Occipital lobe (tissue), 3 donors: ENCODE measurements at places on chromosomes 4 and X. TPM values are rescaled to one million over a fixed set of nuclear protein-coding genes. Genes with fewer than 3 reads are reported as not detected.

- DNase-seq: no peak
Observed at GRCh38 chr4:180398564-180398963, 1844.6 kb upstream of the TENM3 start.

UPF3B gene
- 3.0 TPM for total RNA-seq

GRCh38 chr4:118177126-118177525, 142.8 kb downstream of the NDST3 start:
- DNase-seq: no peak

DNA sequence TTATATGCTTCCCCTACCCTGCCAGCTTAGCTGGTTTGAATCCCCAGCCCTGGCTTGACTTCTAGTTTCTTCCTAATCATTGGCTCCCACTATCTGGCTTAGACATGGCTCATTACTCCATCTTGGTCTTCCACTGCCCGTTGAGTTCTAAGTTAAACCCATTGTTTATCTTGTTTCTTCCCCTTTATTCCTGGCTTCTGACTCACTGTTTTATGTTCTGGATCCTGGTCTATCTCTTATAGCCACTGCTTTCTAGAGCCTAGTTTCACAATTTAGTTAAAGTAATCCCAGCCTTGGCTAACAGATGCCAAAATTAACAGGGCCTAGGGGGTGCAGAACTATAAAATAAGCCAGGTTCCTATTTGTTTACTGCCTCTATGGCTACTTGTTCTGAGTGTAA, 120.9 kb downstream of the ARHGEF9 start:
- no peak for DNase-seq

- no peak for DNase-seq
Observed at GRCh38 chr4:125681240-125681639, 366.5 kb downstream of the FAT4 start.

GRCh38 chrX:27751976-27752375, 55.8 kb upstream of the MAGEB10 start:
- DNase-seq: no peak

GRCh38 chr4:18847249-18847890, 825.8 kb upstream of the LCORL start:
- no peak for DNase-seq

- no peak for DNase-seq
Observed at GRCh38 chr4:54954656-54955388, 170.6 kb downstream of the KDR start.

- no peak for DNase-seq
Observed at GRCh38 chr4:81508411-81509185, 36.9 kb upstream of the RASGEF1B start.

SMAD1 gene
- total RNA-seq: 18.4 TPM

CXCR3 gene
- total RNA-seq: not detected

BBS7 gene
- total RNA-seq: 50.5 TPM

UXT gene
- total RNA-seq: 66.1 TPM

GRCh38 chrX:45502396-45502795, 301.7 kb upstream of the DIPK2B start:
- DNase-seq: no peak

ODAPH gene
- total RNA-seq: not detected

GRCh38 chr4:181982856-181983255, 260.3 kb upstream of the TENM3 start:
- no peak for DNase-seq

DNA sequence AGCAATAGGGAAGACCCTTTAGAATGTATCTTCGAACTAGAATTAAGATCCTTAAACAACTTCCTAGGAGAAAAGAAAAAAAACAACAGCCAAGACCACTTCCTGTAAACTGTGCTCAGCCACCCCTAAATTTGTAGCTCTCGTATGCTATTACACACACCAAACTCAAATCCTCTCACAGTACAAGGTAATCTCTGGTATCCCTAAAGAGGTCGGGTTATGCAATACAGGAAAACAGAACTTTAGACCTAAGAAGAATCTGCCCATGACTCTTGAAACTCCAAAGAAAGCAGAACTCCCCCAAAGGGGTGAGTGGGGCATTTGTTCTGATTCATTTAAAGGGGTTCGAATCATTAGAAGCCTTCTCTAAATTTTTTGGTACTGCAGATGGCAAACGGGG, 170.9 kb upstream of the CASK start:
- DNase-seq: no peak

GRCh38 chrX:23826216-23826615, 43.2 kb downstream of the SAT1 start:
- DNase-seq: no peak

CHRNA9 gene
- 0.31 TPM for total RNA-seq

DNA sequence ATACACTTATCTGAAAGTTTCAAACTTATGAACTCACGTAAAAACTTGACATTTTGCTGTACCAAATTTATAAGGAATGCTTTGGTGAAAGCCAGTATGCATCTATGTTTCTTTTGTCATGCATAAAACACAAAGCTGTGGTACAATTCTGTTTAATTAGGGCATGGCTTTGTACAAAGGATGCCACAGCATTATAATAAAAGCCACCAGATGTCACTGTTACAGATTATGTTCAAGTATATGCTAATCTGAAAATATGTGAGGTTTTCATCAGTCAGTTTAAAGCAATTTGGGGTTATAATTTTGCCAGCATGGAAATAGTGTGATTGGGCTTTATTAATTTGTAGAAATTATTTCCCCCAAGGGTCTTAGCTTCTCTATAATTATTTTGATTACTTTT, 69.0 kb downstream of the ATOH1 start:
- DNase-seq: no peak

DNA sequence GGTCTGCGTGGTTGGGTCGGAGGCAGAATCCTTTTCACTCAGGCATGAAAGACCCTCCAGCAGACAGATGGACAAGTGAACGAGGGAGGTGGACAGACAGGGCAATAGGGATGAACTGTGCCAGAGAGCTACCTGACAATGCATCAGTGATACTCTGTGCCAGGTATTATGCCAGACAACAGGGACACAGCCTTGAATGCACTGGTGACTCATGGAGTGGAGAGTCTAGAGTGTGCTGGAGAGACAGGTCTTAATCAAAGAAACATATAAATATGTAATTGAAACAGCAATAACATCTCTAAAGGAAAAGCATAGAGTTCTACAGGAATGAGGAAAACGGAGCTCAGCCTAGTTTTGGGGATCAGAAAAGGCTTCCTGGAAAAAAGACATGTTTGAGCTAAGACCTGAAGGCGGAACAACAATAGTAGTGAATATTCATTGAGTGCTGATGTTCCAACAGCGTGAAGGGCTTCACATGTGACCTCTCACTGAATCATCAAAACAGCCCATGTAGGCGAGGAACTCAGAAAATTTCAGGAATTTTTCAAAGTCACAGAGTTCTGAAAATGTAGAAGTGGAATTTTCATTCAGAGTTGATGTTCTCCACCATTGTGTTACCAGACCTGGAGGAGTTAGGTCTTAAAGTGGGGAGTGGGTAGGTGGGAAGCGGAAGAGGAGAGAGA, 20.0 kb upstream of the FGFBP2 start:
- DNase-seq: no peak

DNA sequence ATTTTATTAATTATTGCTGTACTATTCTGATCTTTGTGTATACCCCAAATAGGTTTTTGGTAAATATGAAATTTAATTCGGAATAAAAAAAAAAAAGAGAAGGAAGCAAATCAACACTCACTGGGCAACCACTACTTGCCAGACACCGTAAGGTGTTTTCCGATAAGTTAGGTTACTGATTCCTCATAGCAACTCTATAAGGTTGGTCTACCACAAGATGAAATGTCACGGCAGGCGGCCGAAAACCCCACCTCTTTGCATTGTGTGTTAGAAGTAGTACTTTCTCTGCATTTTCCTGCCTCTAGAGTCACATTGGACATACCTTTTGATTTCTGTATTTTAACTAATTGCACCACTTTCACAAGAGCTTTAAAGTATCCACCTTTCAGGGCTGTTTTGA, 44.5 kb upstream of the RASGEF1B start:
- DNase-seq: no peak

LRIT3 gene
- total RNA-seq: 0.16 TPM

GRCh38 chr4:70818921-70819320, 20.8 kb downstream of the GRSF1 start:
- no peak for DNase-seq

SH2D1A gene
- not detected for total RNA-seq

DNA sequence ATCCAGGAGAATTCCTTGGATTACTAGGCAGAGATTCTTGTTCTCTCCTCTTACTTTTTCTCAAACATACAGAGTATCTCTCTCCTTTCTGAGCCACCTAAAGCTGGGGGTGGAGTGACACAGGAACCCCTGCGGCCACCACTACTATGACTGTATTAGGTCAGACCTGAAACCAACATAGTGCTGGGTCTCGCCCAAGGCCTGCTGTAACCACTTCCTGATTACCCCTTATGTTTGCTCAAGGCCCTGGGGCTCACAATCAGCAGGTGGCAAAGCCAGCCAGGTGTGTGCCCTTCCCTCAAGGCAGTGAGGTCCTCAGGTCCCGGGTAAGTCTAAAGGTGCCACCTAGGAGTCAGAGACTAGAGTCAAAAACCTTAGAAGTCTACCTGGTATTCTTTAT, 166.4 kb downstream of the PARM1 start:
- no peak for DNase-seq

HTN3 gene
- not detected for total RNA-seq

GRCh38 chr4:150209140-150209829, 131.0 kb downstream of the DCLK2 start:
- no peak for DNase-seq

DNA sequence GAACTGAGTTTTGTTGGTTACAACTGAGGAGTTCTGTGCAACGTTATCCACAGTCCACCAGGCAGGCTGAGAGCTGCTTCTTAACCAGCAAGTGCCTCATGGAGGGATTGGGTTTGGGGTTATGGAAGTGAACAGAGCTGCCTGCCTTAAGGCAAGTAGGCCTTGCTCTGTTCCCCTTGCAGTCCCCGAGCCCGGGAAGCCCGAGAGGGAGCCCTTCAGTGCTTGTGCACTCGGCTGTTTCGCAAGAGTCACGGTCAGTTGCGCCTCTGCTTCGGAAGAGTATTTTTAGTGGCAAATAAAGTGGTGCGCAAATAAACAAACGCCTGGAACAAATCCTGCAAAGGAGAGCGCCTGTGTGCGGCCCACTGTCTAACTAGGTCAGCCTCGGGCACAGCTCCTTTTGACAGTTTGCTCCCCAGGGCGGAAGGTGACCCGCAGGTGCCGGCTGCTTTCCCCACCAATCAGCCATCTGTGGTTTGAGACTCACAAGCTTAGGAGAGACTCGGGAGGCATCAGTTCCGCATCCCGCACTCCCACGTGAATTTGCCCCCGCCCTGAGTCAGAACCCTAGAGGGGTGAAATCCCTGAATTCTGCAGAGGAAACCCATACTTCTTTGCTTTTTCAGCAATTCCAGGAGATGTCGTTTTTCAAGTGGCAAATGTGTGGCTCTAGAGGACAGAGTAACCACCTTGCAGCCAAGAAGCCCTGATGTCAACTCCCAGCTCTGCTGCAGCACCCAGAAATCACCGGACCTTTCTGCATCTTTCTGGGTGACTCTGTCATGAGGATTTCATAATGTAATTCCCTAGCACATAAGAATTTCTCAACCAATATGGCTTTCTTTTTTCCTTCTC, 56.8 kb downstream of the LGI2 start:
- no peak for DNase-seq

GRCh38 chrX:799808-800207, 169.2 kb downstream of the SHOX start:
- no peak for DNase-seq

GRCh38 chr4:150217192-150217591, 138.9 kb downstream of the DCLK2 start:
- DNase-seq: no peak

- no peak for DNase-seq
Observed at GRCh38 chr4:84964995-84965552, 1.4 kb downstream of the WDFY3 start.

DNA sequence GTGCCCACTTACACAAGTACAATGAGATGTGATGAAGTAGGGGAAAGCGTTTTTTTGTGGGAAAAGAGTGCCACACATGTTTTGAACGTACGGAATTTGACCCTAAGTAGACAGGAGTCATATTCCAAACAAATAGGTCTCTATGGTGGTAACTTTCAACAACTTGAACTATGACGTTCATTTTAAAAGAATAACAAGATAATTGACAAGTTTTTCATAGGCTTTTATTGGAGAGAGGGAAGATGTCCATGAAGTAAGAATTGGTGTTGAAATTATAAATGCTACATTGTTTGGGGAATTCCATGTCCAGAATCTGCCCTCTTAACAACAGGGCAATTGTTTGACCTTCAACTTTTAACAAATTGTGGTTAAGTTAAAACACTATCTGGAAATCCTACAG, 126.5 kb downstream of the GASK1B start:
- no peak for DNase-seq

DNA sequence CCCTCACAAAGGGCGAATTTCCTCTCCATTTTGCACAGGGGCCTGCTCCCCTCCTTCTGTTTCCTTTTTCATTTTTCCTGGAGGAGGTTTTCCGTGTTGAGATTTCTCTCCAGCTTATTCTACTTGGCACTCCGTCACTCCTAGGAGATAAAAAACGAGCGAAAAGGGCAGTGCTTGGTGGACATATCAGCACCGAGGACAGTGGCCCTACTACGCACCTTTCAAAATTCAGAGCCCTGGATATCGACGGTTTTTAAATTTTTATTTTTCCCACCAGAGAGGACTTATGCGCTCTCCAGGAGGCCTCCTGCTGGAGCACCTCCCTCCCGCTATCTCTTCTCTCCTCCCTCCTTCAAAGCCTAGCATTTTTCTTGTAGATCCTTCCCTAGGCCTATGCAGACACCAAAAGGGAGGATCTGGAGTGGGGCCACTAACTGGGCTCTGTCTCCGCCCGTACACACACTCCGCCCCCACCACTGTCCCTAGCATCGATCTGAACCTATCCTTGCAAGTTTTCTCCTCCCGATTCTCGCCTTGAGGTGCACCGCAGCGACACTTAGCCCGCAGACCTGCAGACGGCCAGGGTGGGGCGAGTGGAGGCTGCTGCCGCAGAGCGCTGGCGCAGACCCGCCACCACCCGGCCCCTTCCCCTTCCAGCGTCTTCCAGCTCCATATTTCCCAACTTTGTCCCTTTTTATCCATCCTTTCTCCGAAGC, 8.5 kb upstream of the TCEAL9 start:
- no peak for DNase-seq
